ENCODE measurements at places on chromosomes 7 and 10.
A peak's percentile ranks its signal among the peaks of the same experiment; 100 is the strongest.

DNA sequence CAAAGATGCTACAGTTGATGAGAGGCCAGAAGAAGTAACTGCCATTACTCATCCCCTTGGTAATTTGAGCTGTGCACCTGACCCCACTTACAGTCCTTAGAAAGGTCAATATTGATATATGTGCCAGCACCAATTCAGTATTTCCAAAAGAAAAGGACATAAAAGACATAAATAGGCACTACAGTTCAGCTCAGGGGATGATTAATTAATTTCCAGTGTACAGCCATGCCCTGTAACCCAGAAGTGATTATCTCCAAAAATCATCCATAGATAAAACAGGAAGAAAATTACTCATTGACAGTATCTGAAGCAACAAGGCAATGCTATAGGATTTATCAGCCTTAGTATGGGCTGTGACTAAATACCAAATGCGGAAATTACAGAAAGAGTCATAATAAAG lies 82.4 kb downstream of the PHYHIPL start:
- DNase-seq, result no peak

DNA sequence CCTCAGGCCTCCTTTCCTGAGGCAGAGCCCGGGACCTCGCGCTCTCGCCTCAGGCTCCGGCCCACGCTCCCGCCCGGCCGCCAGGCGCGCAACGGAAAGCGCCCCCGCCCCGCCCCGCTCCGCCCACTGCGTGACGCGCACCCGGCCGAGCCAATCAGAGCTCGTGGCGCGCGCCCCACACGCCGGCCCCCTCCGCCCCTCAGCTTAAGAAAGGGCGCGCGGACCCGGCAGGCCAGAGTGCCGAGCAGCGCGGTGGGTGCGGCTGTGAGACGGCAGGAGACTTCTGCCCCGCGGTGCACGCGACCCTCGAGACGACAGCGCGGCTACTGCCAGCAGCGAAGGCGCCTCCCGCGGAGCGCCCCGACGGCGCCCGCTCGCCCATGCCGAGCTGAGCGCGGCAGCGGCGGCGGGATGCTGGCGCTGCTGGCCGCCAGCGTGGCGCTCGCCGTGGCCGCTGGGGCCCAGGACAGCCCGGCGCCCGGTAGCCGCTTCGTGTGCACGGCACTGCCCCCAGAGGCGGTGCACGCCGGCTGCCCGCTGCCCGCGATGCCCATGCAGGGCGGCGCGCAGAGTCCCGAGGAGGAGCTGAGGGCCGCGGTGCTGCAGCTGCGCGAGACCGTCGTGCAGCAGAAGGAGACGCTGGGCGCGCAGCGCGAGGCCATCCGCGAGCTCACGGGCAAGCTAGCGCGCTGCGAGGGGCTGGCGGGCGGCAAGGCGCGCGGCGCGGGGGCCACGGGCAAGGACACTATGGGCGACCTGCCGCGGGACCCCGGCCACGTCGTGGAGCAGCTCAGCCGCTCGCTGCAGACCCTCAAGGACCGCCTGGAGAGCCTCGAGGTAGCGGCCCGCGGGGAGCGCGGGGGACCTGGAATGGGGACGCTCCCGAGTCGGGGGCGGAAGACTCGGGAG lies at the start of gene NPTX2:
TSS of gene NPTX2 (plus strand) at position 235 of the 909 bp plus-strand sequence. CDS start at position 412, 177 bp downstream.
- DNase-seq, result no peak

DNA sequence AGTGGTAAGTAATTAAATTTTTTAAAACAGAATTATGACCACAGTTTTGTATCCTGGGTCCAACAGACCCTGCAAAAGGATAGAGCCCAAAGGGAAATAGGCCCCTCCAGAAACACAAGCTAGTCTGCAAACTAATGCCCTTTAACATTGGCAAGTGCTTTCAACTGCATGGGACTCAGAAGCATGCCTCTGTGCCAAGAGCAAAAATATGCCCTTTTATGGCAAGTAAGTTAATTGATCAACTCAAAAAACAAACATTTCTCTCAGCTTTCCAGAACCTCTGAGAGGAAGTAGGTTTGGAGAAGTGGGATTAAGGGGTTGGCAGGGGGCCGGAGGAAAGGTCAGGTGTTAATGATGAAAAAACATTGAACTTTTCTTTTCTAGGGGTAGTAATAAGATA lies 186.6 kb upstream of the PRSS1 start:
- DNase-seq, result no peak

DNA sequence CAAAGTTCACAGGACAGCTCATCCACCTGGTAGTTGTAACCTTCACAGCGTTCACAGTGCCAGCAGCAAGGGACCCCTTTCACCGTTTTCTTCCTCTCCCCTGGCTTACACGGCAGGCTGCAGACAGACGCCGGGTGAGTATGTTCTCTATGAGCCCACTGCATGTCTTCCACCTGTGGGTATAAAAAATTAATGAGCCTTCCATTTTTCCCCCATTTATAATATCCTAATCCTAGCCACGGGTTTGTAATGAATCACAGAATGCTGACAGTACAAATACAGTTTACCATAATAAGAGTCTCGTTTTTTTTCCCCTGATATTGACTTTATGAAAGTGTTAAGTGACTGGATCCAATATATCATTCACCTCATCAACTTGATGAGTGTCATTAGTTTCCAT lies 719.0 kb downstream of the GRM8 start:
- no peak for DNase-seq

DNA sequence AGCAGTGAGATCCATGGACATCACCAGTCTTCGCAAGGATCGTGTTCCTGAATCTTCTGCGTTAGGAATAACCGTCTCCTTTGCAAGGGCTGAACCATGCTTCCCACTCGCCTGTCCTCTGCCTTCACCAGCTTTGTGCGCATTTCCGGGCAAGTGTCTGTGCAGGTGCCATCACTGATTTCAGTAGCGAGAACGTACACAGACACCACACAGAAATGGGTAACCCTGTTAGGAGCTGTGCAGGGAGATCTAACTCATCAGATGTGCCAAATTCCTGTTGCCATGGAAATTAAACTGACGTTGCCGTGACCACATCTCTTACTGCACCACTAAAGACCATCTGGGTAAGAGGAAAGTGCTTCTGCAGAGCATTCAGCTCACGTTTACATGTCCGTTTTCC lies 146.3 kb downstream of the DIP2C start:
- DNase-seq, result no peak

- DNase-seq, result no peak
These were observed 189.7 kb upstream of the ADCY1 start for GRCh38 chr7:45384499-45384898.

GRCh38 chr10:44650691-44651661 lies 260.2 kb upstream of the TMEM72 start:
- DNase-seq, result no peak

GRCh38 chr7:143085109-143085508 lies 33.0 kb downstream of the OR6V1 start:
- DNase-seq, result peak; percentile 31
